ENCODE measurements at places on chromosomes 13 and 19.

DNA sequence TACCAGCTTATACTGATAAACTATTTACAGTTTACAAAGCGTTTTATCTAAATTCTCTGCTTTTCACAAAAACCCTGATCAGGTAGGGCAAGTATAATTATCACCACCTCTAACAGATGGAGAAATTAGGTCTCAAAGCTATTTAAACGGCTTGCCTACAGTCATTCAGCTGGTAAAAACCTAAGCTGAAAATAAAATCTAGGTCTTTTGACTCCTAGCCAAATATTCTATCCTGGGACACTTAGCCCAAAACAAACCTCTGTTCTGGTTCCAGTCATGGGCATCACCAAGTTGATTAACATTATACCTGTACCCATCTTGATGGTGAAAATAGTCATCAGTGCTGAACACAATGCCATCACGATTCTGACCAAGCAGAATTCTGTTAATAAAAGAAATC lies 11.4 kb downstream of the N4BP2L2 start:
- H3K27ac ChIP-seq: no peak overlapping the region
- H3K36me3 ChIP-seq: peaks cover 78% of the 10 kb centered on the region
- H3K4me1 ChIP-seq: peaks cover 8% of the 10 kb centered on the region
- H3K4me3 ChIP-seq: no peak overlapping the region
- no peak for DNase-seq
- no peaks in the 10 kb centered on the region for H3K27me3 ChIP-seq

- peaks cover 46% of the 10 kb centered on the region for H3K36me3 ChIP-seq
- DNase-seq: no peak
- no peak overlapping the region for H3K4me3 ChIP-seq
- no peaks in the 10 kb centered on the region for H3K27me3 ChIP-seq
- no peak overlapping the region for H3K27ac ChIP-seq
Observed at GRCh38 chr13:45333977-45334922, 6.7 kb downstream of the TPT1 start.

- H3K4me1 ChIP-seq: peaks cover 5% of the 10 kb centered on the region
- no peak overlapping the region for H3K27ac ChIP-seq
- peaks cover 51% of the 10 kb centered on the region for H3K36me3 ChIP-seq
- peaks cover 4% of the 10 kb centered on the region for H3K27me3 ChIP-seq
- no peak overlapping the region for H3K4me3 ChIP-seq
Observed at GRCh38 chr19:11338121-11338520, 1.3 kb downstream of the RAB3D start.

DNA sequence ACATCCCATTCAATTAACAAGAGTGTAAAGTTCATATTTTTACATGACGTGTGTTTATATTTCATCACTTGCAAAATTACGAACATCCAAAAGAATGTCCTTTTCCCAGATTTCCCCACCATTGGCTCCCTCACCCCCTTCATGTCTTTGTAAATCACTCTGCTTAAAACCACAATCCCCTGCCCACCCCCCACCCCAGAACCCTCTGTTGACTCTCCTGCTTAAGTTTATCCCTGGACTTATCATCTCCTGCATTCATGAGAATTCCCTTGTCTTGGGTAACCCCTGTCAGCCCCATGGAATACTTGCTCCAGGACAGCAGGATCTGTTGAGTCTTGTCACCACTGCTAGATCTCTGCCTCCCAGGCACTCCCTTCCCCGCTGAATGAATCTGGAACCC lies 109.9 kb downstream of the COL4A1 start:
- H3K36me3 ChIP-seq: peaks cover 58% of the 10 kb centered on the region
- no peak for DNase-seq
- peak overlapping the region; percentile 22 for H3K27ac ChIP-seq
- H3K4me1 ChIP-seq: peaks cover 13% of the 10 kb centered on the region

- peaks cover 26% of the 10 kb centered on the region for H3K27me3 ChIP-seq
- no peak for DNase-seq
- H3K27ac ChIP-seq: no peak overlapping the region
- H3K4me3 ChIP-seq: no peak overlapping the region
- no peaks in the 10 kb centered on the region for H3K36me3 ChIP-seq
- H3K4me1 ChIP-seq: no peaks in the 10 kb centered on the region
Observed at GRCh38 chr13:114219392-114219791, 15.3 kb upstream of the CDC16 start.

DNA sequence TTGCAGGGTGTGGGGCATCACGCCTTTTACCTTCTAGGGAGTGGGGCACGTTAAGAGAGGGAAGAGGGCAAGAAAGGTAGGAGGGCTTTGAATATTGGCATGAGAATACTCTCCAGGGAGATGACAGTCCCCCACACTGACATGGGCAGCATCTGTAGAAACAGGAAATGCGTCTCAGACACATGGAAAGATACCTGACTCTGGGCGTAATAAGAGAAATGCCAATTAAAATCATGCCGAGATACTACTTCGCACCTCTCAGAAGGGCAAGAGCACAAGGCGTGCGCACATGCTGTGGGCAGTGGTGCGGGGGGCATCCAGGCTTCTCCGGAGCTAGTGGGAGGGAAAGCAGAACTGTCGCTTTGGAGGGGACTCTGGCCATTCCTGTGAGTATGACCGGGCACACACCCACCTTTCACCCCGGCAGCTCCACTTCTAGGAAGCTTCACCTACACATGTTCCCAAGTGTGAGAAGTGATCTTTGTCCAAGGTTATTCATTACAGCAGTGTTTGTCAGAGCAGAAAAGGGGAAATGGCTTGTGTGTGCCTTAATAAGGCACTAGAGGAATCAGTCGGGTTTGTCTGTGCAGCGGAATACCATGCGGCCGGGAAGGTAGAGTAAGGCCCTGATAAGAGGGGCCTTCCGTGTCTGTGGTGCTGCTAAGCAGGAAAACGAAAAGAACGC lies 99.5 kb downstream of the SIPA1L3 start:
- no peaks in the 10 kb centered on the region for H3K36me3 ChIP-seq
- H3K27me3 ChIP-seq: no peaks in the 10 kb centered on the region
- DNase-seq: no peak
- peaks cover 30% of the 10 kb centered on the region for H3K4me1 ChIP-seq

GRCh38 chr19:44142059-44142433 lies 692 bp downstream of the ZNF234 start:
- peaks cover 22% of the 10 kb centered on the region for H3K4me1 ChIP-seq
- peak; percentile 18 for DNase-seq
- no peak overlapping the region for H3K27ac ChIP-seq
- H3K36me3 ChIP-seq: peaks cover 38% of the 10 kb centered on the region

DNA sequence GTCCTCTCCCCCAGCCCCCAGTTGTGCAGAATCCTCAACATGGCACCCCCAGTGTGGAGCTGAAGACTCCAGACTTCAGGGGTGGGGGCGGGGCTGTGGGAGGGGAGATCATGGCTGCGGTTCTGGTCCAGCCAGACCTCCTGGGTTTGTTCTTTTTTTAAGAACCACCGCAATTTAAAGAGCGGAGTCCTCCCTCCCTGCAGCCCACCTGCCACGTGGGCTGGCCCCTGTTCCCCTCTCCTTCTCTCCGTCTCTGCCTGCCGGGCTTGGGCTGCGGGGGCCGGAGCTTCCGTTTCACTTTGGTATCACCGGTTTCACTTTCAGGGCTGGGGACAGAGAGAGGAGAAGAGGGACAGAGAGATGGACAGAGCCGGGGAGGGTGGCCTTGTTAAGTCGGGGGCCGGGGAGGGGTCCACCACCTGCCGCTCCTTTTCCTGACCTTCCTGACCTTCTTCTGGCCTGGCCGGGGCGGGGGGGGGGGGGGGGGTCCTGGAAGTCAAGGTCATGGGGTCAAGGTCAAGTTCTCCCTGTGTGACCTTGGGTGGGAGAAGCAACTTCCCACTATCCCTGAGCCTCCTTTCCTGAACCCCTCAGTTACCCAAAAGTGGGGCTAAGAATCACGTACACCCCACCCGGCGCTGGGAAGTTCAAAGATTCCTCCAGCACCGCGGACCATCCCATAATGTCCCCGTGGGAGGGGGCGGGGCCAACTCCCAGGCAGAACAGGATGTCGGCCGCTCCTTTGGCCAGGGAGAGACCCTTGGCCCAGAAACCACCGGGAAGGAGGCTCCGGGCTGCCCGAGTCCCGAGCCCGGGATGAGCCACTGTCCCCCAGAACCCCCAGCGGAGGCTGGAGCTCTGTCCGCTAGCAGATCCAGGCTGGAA lies 11.3 kb upstream of the ZBTB7A start:
- peaks cover 16% of the 10 kb centered on the region for H3K27me3 ChIP-seq
- H3K4me3 ChIP-seq: peak overlapping the region; percentile 52
- H3K36me3 ChIP-seq: no peaks in the 10 kb centered on the region
- DNase-seq: peak; percentile 65
- no peak overlapping the region for H3K27ac ChIP-seq

DNA sequence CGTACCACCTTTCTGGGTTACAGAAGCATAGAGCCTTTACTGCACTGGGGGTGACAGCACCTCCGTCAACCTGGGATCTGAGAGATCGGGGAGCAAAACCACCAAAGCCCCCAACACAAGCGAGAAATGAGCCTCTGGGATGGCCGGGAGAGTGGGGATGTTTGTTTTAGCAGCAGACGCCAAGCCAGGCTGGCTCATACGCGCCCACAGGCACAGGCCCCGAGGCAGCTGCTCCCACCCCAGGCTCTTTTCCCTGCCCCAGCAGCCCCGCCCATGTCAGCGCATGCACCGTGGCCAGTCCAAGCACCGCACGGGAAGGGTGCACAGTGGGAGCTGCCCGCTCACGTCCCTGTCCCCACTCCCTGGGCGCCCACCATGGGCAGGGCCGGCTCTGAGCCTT lies 8.5 kb downstream of the PIP5K1C start:
- no peak overlapping the region for H3K27ac ChIP-seq
- H3K4me1 ChIP-seq: peaks cover 32% of the 10 kb centered on the region
- DNase-seq: no peak

- no peaks in the 10 kb centered on the region for H3K36me3 ChIP-seq
- peaks cover 29% of the 10 kb centered on the region for H3K27me3 ChIP-seq
- no peak for DNase-seq
- no peak overlapping the region for H3K4me3 ChIP-seq
Observed at GRCh38 chr19:35421362-35421761, 26.7 kb upstream of the FFAR2 start.

DNA sequence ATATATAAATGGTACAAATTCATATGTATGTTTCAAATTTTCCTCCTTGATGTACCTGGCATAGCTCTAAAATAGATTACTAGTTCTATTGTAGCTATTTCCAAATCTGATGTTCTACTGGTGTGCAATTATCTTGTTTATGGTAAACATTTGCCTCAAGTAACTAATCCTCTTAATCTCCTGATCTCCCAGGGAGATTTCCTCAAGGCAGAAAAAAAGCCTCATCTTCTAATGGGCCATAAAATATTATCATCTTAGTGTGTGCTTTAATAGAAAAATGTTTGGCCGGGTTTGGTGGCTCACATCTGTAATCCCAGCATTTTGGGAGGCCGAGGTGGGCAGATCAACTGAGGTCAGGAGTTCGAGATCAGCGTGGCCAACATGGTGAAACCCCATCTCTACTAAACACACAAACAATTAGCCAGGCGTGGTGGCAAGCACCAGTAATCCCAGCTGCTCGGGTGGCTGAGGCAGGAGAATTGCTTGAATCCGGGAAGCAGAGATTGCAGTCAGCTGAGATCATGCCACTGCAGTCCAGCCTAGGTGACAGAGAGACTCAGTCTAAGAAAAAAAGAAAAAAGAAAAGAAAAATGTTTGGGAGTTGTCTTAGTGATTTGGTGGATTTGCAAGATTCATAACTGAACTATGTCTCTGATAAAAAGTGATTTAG lies 498.9 kb upstream of the SLITRK5 start:
- no peaks in the 10 kb centered on the region for H3K27me3 ChIP-seq
- H3K36me3 ChIP-seq: no peaks in the 10 kb centered on the region
- no peak overlapping the region for H3K27ac ChIP-seq
- DNase-seq: no peak

DNA sequence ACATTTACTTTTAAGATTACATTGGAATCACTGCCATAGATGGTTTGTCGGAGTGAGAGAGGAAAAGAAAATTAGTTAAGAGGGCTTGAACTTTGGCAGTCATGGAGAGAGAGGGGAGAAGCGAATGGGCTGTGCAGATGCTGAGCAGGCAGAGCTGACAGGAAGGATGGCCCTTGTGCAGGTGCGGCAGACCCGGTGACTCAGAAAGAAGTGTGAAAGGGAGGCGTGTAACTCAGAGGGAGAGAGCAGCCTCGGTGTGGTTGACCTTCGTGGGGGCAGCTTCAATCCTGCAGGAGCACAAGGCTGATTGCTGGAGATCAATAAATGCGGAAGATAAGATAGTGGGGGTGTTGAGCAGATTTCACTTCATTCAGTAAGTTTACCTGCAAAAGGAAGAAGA lies 76.9 kb downstream of the TNFSF13B start:
- H3K27me3 ChIP-seq: no peaks in the 10 kb centered on the region
- H3K4me1 ChIP-seq: peaks cover 5% of the 10 kb centered on the region
- no peak overlapping the region for H3K27ac ChIP-seq
- H3K4me3 ChIP-seq: no peak overlapping the region

- no peak overlapping the region for H3K27ac ChIP-seq
- peaks cover 21% of the 10 kb centered on the region for H3K27me3 ChIP-seq
- no peaks in the 10 kb centered on the region for H3K4me1 ChIP-seq
- H3K4me3 ChIP-seq: no peak overlapping the region
- H3K36me3 ChIP-seq: no peaks in the 10 kb centered on the region
Observed at GRCh38 chr19:43711751-43712355, 4.0 kb upstream of the IRGC start.

- H3K36me3 ChIP-seq: peaks cover 6% of the 10 kb centered on the region
- no peak overlapping the region for H3K27ac ChIP-seq
- no peak overlapping the region for H3K4me3 ChIP-seq
- peaks cover 10% of the 10 kb centered on the region for H3K4me1 ChIP-seq
- H3K27me3 ChIP-seq: peaks cover 3% of the 10 kb centered on the region
- no peak for DNase-seq
Observed at GRCh38 chr13:94419925-94420305, 59.6 kb downstream of the DCT start.

GRCh38 chr13:39035799-39036198 lies 2.1 kb downstream of the PROSER1 start:
- no peak overlapping the region for H3K27ac ChIP-seq
- H3K4me1 ChIP-seq: peaks cover 63% of the 10 kb centered on the region
- no peak for DNase-seq
- peaks cover 7% of the 10 kb centered on the region for H3K36me3 ChIP-seq

- H3K36me3 ChIP-seq: no peaks in the 10 kb centered on the region
- no peak for DNase-seq
- H3K27me3 ChIP-seq: no peaks in the 10 kb centered on the region
- peaks cover 24% of the 10 kb centered on the region for H3K4me1 ChIP-seq
- peak overlapping the region; percentile 60 for H3K4me3 ChIP-seq
Observed at GRCh38 chr19:1244693-1245451, 3.3 kb downstream of the ATP5F1D start.

DNA sequence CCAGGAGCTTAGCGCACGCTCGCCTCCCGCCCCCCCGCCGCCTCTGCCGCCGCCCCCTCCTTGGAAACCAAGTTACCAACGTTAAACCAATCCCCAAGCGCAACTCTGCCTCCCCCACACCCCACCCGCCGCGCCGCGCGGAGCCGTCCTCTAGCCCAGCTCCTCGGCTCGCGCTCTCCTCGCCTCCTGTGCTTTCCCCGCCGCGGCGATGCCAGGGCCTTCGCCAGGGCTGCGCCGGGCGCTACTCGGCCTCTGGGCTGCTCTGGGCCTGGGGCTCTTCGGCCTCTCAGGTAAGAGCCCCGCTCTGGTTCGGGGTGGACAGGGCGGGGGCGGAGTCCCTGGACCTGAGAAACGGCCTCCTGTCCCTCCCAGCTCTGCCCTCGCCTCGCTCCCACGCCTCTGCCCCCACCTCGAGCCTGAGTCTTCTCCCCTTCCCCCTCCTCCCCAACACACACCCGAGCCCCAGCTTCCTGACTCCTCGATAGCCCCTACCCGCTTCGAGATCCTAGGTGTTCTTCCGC lies at the start of gene ICAM5:
Gene ICAM5, plus strand, starts transcription at position 117 of the 521 bp plus-strand sequence. Its CDS starts 92 bp downstream, at position 209.
- peaks cover 5% of the 10 kb centered on the region for H3K36me3 ChIP-seq
- DNase-seq: peak; percentile 56
- H3K27me3 ChIP-seq: peaks cover 100% of the 10 kb centered on the region
